ENCODE measurements at places on chromosomes 4 and X.

DNA sequence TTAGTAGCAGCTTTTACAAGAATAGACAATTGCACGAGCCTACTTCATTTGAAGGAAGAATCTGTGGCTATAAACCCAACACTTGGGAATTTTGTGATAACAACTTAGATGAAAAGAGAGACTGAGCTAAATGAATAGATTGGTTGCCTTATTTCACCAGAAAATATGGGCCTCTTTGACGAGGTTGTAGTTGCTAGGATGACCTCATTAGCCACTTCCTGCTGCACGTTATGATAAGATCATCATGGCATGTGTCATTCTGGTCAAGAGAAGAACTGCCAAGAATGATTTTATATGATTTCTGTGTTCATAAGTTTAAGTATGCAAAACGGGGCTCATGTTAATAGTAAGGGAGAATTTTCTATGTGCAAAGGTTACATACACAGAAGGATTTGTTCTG is 321.9 kb upstream of the GIMD1 start:
- peak; percentile 59 for DNase-seq

DNA sequence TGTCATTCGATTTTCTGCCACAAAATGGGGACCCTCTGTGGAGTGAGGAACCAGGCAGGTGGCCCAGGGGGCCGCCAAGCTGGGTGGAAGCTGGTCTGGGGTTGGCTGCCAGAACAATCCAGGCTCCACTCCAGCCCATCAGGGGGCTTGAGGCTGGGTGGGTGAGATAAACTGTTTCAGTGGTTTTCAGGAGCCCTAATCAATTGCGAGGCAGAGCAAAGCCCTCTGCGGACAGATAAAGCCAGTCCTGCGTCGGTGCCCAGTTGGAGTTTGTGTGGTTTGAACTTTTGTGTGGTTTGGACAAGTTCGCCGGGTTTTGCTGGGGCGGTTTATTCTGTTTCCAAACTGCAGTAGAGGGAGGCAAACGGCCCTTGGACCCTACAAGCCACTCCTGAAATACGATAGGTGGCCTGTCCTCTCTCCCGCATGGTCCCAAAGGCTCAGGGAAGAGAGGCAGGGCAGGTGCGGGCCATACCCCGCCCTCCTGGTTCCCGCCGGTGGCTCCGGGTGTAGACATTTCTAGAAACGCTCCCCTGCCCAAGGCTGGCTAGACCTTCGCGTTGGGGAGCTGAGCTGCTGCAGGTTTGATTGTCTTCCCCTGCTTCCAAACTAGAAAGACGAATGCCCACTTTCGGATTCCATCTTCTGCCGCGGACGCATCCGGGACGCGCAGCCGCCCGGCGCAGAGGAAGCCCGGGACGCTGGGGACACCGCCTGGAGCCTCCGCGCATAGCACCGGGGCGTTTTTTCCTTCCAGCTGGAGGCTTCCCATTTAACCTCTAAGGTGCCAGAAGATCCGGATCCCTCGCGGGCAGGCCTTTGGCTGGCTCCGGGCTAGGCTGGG is 169.0 kb upstream of the BCOR start:
- peak; percentile 39 for DNase-seq

DNA sequence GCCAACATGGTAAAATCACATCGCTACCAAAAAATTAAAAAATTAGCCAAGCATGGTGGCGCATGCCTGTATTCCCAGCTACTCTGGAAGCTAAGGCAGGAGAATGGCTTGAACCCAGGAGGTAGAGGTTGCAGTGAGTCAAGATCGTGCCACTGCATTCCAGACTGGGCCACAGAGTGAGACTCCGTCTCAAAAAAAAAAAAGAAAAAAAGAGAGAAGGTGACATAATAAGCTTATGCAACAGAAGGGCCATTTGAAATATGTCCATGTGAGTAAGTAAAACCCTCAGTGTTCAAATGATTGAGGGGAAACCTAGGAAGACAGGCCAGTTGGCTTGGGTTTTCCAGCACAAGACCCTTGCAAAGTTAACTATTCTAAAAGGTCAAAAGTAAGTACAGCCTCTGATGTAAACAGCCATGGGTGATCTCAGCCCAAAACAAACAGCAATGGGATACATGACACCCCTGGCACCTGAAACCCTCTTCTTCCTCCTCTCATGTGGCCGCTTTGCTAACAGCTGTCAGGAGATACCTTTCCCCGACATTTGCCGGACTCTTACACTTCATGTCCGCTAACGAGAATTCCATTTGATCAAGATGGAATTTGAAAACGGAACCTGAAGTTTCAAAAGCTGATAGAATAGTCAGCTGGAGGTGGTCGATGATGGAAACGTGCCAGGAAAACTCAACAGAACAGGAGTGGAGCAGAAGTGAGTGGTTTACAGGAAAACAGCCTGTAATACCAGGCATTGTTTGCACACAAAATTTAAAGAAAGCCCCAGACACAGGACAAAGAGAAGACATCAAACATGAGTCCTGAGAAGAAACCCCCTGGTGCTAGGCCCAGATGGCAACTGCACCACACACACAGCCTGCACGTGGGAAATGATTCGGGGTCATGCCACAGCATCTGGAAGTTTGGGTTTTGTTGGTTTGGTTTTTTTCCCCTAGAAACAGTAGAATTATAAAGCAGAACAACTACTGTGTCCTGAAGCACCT is 93.0 kb upstream of the STS start:
- DNase-seq, result no peak

DNA sequence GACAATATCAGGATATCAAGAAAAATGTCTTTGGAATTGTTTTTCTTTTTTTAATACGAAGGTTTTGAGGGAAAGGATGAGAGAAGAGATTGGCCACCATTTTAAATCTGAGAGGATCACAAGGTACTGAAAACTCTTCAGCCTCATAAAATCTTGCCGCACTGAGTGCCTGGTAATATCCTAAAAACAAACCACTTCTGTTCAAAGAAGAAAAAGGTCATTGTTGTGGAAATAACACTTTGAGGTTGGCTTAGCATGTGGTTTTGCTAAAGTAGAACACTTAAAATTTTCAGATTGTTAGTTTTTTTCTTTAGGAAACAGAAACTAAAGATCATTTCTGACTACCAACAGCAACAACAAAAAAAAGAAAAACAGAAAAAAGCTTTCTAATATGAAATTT is 1.0 kb upstream of the CLDN22 start:
- DNase-seq, result no peak

GRCh38 chrX:20066968-20067708 is 49.6 kb downstream of the MAP7D2 start:
- peak; percentile 1 for DNase-seq

DNA sequence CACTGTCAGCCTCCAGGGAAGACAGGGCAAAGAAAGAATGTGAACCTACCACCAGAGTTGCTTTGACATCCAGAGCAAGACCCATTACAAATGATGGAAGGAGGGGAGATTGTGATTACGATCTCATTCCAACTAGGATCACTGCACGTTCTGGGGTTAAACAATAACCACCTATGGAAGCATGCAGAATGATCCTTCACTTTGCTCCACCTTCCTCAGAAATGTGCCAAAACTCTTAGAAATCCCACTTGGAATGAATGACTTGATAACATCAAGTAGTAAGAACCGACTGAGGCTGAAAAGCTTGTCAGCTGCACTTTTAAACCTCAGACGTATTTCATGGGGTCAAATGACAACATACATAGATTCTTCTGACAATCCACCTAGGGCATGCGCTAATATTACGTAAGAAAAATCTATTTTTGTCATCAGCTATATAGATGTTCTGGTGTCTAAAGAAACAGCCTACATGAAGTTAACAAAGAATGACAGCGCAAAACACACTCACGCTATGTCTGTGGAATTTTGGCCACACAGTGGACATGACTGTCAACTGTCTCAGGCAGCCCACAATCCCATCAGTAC is 3.5 kb upstream of the STS start:
- DNase-seq, result no peak

DNA sequence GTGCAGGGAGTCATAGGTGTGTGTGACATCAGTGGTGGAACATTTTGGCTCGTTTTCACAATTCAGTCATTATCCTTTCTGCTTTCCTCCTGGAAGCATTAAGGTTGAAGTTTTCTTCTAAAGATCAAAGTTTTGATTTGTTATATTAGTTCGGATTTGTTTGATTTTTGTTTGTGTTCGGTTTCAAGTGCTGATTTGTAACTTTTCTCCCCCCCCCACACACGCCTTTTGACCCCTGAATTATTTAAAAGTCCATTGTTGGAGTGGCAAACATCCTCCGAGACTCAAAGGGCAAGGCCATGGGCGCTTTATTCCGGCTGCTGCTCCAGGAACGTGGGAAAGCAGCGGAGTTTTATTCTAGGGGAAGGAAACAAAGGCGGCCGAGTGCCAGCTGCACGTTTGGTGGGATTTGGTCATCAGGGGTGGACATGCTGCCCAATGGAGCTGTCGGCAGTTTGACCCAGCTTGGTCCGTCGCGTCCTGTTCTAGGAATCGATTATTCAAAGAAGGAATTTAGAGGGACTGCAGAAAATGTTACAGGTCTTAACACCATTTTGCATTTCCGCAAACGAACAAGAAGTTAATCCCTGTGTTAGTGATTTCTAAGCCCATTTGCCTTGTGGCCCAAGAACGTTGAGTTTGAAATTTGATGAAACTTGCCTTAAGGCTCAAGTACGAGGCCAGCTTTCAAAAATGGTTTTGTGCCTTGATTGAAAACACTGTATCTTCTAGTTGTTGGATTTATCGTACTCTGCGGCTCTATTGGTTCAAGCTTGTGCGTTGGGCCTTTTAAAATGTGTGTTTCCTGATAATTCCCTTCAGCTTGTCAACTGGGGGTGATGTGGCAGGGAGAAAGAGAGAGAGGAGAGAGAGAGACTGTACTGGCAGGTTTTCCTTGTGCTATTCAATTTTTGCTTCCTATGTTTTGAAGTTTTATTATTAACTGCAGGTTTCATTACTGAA is 565 bp upstream of the ZNF41 start:
- DNase-seq, result peak; percentile 11

DNA sequence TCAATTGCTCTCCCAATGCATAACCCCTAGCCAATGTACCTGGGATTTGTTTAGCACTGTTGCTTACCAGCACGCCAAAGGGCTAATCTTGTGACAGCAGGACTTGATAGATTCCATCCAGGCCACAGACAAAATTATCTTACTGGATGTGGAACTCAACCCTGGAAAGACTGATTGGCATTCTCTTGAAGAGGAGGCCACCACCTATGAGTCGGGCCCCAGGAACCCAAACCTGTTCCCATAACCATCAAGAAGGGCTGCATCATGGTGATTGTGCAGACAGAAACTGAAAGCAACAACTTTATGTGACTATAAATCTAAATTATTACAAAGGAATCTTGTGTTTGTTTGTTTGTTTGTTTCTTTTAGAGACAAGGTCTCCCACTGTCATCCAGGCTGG is 19.9 kb upstream of the TMEM255A start:
- no peak for DNase-seq

DNA sequence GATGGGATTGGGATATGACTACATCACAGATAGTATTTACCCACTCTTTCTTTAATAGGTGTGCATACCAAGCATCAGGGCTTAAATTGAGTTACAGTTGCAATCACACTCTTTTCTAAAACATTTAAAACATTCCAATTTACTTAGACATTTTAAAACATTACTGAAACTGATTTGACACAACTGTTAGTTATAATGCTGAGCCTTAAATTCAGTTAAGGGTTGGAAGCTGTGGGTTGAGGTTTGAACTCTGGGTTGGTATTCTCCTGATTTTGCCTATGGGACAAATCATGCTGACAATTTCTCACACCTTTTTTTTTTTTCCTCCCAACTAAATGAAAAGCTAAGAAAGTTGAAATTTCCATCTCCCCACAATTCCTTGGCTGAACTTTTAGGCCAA is 16.3 kb downstream of the SLIT2 start:
- no peak for DNase-seq

DNA sequence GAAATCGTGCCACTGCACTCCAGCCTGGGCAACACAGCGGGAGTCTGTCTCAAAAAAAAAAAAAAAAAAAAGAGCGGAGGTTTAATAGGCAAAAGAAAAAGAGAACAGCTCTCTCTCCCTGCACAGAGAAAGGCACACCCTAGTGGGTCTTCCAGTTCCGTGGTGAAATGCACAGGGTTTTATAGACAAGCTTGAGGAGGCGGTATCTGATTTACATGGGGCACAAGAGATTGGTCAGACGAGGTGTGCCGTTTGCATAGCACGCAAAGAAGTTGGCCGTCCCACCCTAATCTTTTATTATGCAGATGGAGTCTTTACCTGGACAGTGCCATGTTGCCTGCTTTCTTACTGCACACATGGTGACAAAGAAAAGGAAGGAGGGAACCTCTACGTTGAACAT is 33.5 kb upstream of the REST start:
- DNase-seq, result no peak

DNA sequence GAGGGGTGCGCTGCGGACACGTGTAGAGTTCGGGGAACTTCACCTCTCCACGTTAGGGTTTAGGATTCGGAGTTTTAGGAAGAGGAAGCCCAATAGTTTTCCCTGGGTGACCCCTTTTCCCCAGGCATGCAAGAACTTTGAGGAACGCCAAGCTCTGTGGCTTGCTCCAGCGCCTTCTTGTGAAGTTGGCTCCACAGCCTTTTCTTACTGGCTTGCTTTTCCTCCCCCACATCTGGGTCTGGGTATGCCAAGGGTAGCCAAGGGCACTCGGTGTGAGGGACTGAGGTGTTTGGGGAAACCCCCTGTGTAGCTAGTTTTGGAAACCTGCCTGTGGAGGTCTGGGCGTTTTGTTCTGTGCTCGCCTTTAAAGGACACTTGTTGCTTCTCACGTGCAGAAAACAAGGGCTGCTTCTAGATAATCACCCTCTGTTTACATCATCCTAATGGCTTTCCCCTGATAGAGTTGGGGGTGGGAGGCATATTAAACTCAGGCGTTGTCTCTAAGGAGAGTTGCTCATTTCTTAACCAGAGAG is 746 bp downstream of the EDNRA start:
- no peak for DNase-seq

GRCh38 chr4:17447056-17447455 is 64.8 kb downstream of the QDPR start:
- no peak for DNase-seq

DNA sequence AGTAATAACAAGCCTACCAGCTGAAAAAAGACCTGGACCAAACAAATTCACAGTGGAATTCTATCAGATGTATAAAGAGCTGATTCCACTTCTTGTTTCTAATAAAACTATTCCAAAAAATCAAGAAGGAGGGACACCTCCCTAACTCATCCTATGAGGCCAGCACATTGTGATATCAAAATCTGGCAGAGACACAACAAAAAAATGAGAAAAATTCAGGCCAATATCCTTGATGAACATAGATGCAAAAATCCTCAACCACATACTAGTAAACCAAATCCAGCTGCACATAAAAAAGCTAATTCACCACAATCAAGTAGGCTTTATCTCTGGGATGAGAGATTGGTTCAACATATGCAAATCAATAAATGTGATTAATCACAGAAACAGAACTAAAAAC is 147.9 kb upstream of the NEIL3 start:
- DNase-seq, result no peak

DNA sequence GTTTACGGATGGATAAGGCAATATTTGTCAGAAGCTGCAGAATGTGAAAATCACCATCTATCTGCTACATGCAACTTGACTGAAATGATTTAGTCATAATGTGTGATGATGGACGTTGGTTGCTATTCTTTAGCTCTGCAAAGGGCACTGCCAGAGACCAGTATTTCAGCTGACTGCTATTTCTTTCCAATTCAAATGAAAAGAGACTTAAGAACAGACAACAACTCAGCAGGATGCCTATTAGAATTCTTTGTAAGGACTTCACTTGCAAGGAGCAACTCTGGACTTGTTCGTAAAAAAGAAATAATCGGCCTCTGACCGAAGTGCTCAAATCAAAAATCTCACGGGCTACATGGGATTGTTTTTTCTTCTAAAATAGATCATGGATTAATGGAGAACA is 262.7 kb downstream of the DHX15 start:
- no peak for DNase-seq

GRCh38 chrX:45524296-45524695 is 323.6 kb upstream of the DIPK2B start:
- no peak for DNase-seq

GRCh38 chr4:75745721-75746199 is 21.4 kb downstream of the USO1 start:
- no peak for DNase-seq

Measured in inflammatory macrophage treated with lipopolysaccharide for 1 hour (primary cell).